GM23248 (cell line): ENCODE measurements at places on chromosomes 5 and 9.

GRCh38 chr5:59709846-59710245 lies 183.7 kb downstream of the PDE4D start:
- peak; percentile 79 for DNase-seq

DNA sequence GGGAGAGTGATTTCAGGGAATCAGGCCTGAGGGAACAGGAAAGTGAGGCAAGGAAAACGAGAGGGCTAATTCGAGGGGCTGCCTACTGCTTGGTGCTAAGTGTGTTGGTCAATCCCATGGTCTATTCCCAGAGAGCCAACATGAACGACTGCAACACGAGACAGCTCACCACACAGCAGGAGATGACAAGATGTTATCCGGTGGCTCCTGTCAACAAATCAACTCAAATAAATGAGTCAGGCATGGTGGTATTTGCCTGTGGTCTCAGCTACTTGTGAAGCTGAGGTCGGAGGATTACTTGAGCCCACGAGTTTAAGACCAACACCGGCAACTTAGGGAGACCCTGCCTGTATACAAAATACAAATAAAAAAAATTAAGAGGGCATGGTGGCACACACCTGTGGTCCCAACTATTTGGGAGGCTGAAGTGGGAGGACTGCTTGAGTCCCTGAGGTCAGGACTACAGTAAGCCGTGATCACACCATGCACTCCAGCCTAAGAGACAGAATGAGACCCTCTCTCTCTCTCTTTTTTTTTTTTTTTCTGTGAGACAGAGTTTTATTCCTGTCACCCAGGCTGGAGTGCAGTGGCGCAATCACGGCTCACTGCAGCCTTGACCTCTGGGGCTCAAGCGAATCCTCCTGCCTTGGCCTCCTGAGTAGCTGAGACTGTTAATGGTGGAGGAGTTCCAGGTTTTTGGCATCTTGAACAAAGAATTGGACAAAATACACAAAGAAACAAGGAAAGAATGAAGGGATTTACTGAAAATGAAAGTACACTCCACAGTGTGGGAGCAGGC lies 9.0 kb upstream of the FAF2 start:
- DNase-seq: peak; percentile 61

DNA sequence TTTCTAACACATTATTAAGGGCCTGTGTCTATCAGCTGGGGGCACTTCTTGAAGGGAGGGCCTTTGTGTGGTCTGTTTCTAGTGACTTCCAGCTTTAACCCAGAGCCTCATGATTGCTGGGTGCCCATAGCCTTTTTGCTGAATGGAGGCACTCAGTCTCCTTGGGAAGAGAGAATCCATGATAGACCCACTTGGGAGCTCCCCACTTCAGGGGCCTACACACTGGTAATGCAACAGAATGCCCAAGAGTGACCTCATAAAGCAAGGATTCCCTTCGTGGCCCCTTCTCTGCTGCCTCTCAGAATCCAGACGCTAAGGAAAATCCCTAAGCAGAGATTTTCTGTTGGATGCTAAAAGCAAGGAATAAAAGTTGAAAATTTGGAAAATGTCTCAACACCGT lies at the start of gene CATSPER3:
Gene CATSPER3 (plus strand): TSS at position 301 of the 400 bp plus-strand sequence. CDS start 85 bp downstream, at position 386.
- no peak for DNase-seq

GRCh38 chr5:130747556-130747955 lies 417.5 kb downstream of the HINT1 start:
- no peak for DNase-seq

- peak; percentile 44 for DNase-seq
Observed at GRCh38 chr5:169763376-169764017, 126.4 kb downstream of the DOCK2 start.

DNA sequence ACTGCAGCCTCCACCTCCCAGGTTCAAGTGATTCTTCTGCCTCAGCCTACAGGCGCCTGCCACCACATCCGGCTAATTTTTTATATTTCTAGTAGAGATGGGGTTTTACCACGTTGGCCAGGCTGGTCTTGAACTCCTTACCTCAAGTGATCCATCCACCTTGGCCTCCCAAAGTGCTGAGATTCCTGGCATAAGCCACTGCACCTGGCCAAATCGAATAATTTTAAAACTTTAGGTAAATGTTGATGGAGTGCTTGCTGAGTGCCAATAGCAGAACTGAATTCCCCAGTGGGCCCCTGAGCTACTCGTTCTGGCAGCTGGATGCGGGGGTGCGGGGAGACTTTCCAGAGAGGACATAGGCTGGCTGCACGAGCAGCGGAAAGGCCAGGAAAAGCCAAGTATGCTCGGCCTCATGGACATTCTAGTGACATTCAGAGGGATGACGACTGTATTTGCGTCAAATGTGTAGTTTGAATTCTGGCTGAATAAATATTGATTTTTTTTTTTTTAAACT lies 16.8 kb downstream of the TRAF2 start:
- DNase-seq: no peak

GRCh38 chr5:169626779-169627178 lies 10.3 kb upstream of the DOCK2 start:
- DNase-seq: peak; percentile 94

DNA sequence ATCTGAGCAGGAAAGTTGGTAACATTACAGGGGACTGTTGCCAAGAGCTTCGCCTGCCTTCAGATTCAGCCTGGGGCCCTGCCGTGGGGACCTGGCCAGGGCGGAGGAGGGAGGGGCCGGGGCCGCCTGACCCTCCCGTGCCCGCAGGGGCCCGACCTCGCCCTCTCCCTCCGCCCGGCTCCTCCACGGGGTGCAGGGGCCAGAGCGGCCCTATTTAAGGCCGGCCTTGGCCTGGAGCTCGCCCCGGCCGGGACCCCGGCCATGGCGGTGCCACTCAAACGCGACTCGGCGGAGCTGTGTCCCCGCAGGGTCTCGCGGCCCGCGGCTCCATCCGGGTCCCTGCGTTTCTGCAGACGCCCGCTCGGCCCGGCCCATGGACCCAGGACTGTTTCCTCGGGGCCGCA lies 757 bp downstream of the TMEM250 start:
- DNase-seq: peak; percentile 57

DNA sequence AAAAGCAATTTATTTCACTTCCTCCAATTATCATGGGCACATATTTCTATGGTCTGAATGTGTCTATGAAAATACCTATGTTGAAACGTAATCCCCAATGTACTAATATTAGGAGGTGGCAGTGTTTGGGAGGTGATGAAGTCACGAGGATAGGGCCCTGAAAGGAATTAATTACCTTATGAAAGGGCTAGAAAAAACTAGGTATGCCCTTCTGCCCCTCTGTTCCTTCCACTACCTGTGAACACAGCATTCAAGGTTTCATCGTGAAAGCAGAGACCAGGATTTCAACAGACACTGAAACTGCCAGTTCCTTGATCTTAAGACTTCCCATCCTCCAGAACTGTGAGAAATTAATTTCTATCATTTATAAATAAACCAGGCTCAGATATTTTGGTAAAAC lies 1037.1 kb upstream of the C9orf72 start:
- no peak for DNase-seq

- peak; percentile 59 for DNase-seq
Observed at GRCh38 chr5:83097689-83098231, 20.4 kb downstream of the XRCC4 start.

DNA sequence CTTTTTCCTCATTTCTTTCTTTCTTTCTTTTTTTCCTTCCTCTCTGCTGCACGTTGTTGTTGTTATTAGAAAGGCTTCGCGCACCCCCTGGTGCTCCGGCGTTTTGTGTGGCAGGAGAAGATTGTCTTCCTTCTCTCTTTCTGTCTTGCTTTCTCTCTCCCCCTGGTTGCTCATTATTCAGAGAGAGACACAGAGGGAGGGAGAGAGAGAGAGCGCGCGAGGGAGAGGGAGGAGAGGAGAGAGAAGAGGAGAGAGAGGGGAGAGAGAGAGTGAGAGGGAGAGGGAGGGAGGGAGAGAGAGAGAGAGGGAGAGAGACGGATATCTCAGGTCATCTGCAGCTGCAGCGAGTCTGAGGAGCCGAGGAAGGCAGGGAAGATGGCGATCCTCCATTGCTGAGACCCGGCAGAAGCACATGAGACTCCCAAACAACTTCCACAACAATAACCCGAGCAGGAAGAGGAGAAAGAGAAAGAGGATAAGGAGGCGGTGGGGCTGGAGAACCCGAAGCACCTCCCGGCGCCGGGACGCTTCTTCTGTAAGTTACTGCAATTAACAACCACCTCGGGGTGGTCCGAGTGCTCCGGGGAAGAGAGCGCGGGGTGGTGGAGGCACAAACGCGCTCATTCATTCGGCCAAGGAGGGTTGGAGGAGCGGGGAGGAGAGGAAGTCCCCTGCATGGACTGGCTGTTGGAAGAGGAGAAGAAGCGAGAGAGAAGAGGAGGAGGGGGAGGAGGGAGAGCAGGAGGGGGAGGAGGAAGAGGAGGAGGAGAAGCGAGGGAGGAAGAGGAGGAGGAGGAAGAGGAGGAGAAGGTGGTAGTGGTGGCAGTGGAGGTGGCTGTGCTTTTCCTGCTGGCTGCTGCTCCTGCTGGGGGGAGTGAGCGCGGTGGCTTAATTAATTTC lies at the start of gene ZNF462:
Gene ZNF462 (plus strand): TSS at position 346 of the 900 bp plus-strand sequence. CDS start 60,218 bp downstream, outside the sequence.
- peak; percentile 61 for DNase-seq

DNA sequence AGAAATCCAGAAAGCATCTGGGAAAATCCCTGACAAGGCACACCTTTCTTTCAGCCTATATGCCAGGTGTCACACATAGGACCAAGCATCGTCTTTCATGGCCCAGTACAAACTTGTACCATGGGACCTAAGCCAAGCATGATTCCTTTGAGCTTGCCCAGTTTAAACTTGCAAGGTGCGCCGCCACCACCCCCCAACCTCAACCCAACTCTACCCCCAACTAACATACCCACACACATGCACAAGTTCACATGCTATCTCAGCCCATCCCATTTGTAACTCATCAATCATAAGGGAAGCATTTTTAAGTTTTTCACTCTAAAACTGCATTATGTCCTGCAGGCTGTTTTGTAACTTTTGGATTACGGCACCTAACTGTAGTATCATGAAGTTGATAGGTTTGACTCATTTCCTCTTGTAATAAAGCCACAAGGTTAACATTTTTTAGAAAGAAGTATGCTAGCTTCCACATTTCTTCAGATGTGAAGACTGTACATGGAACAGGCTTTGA lies 145.9 kb upstream of the FST start:
- DNase-seq: peak; percentile 90

DNA sequence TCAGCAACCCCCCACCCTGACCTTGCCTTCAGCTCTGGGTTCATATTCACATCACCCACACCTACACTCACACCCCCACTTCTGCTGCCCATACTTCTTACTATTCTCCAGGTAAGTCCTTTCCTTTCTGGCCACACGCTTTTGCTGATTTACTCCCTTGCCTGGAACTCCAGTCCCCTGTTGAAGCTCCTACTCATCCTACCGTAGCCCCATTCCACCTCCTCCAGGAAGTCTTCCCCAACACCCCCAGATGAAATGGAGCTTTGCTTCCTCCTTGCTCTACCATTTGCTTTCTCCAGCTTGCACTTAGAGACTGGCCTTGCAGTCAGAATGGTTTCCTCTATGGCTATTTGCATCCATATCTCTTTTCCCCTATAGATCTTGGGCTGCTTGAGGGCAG lies 182.3 kb downstream of the MELK start:
- no peak for DNase-seq

DNA sequence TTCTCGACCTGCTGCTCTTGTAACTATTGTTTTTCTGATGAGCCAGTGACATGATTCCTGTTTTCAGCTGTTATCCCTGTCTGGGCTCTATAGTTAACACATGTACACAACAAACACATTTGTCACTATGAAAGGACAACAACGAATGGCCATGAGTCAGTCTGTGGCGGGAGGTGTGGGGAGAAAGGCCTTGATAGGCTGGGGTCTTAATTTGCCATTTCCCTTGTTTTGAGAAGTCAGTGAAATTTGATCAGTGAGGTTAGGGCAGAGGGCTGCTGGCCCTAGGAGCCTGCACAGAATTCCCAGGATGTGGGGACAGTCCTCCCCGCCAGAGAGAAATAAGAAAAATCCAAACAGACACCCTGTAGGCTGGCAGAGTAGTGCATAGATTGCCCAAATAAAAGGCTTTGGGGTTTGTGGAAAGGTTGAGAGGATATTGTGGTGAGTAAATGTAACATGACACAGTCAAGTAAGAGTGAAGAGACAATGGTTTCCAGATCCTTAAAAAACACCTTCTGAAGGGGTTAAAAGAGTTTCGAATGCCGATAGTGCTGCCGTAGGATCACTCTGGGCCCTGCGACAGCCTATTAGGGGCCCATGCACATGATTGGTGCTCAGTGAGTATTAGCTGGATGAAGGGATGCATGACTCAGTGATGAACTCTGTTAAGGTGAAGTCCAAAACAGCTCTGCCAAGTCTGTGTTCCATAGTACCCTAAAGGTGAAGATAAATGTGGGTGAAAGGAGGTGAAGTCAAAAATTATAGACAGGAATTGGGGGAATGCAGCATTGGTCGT lies 110.9 kb upstream of the PRRC1 start:
- DNase-seq: no peak

GRCh38 chr5:171648279-171649074 lies 137.1 kb upstream of the SMIM23 start:
- DNase-seq: no peak

- no peak for DNase-seq
Observed at GRCh38 chr9:87659534-87660419, 66.1 kb upstream of the CTSL start.

- no peak for DNase-seq
Observed at GRCh38 chr5:111229871-111230810, 6.0 kb downstream of the CAMK4 start.

GRCh38 chr5:1474866-1475543 lies 29.8 kb upstream of the SLC6A3 start:
- no peak for DNase-seq

- DNase-seq: no peak
Observed at GRCh38 chr9:24041160-24041690, 215.2 kb upstream of the ELAVL2 start.

- DNase-seq: no peak
Observed at GRCh38 chr9:131727795-131728545, 11.9 kb downstream of the RAPGEF1 start.

DNA sequence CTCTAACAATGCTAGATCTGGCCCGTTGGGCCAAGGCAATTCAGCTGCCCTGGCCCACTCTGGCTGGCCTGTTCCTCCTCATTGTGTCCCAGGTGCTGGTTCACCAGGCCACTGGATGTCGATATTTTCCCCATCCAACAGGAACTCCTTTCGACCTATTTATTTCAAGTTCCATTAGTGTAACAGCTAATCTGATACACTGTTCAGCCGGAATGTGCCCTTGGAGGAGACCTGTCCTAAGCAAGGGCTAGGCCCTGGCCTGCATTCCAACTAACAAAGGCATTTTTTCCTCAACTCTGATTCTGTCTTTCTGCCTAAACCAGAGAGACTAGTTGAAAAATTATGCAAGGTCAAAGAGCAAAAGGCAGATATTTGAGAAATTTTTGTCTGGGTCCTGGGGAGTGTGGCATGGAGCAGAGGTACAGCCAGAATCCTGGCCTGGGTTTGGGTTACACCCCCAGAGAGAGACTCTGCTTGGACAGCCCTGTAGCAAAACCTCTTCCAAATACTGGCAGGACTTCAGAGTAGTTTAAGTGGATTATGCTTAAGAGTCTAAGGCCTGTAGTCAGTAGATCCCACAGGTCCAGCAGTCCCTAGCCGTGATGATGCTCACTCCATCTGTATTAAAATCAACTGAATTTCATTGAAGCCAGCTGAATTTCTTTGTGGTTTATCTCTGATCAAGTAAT lies 36.1 kb downstream of the MARCHF11 start:
- DNase-seq: no peak
